Central memory CD8-positive, alpha-beta T cell (primary cell): ENCODE measurements at places on chromosomes 16 and 17.

- H3K4me3 ChIP-seq: no peak overlapping the region
- H3K36me3 ChIP-seq: no peaks in the 10 kb centered on the region
- no peak overlapping the region for H3K27ac ChIP-seq
- H3K4me1 ChIP-seq: no peaks in the 10 kb centered on the region
- DNase-seq: no peak
These were observed 6.5 kb downstream of the SLC5A11 start for GRCh38 chr16:24852281-24852721.

GRCh38 chr16:11181899-11182279 is 74.1 kb downstream of the SOCS1 start:
- no peak for DNase-seq
- no peak overlapping the region for H3K27ac ChIP-seq
- H3K4me3 ChIP-seq: no peak overlapping the region
- H3K27me3 ChIP-seq: no peaks in the 10 kb centered on the region

DNA sequence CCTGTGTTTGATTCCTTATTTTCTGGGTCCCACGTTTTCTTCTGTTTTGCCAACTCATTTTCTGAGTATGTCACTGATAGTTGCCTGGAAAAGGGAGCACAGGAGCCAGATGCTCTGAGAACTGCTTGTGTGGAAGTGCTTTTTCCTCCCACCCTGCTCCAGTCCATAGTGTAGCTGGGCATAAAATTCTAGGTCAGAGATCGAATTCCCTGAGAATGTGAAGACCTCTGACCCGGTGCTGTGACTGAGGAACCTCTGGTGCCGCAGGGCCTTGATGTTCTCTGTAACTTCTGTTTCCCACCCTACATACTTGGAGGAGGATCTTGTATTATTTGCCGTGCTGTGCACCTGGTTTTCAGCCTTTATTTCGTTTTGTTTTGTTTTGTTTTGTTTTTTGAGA is 19.5 kb upstream of the CAPN15 start:
- no peak overlapping the region for H3K27ac ChIP-seq
- no peaks in the 10 kb centered on the region for H3K27me3 ChIP-seq
- DNase-seq: no peak
- no peak overlapping the region for H3K4me3 ChIP-seq

DNA sequence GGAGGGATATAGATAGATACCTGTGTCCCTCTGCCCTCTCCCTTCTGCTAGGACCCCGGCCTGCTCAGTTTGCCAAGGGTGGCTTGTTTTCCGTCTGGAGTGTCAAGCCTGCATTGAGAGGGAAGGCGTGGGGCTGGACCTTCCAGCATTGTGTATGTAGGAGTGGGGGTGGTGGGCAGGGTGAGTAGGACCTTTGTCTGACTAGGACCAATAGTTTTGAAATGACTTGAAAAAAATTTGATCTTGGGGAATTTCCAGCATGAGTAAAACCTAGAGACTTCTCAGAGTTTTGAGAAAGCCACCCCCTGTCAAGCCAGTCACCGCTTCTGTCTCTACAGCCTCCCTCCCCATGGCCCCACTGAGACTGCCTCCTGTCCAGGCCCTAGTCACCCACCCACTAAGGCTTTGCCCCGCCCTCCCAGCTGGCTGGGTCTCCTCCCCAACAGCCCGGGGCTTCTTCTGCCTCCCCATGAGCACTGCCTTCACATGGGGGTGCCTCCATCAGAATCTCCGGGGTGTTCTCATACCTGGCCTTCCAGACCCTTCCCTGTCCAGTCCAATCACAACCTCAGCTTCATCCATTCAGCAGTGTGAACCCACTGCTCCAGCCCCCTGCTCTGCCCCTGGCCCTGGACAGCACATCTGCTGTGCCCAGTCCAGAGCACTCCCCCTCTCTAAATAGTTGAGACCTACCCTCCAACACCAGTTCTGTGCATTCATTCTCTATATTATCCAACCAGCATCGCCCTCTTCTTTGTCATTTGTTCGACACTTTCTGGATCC is 207.0 kb downstream of the MSI2 start:
- H3K4me3 ChIP-seq: no peak overlapping the region
- no peaks in the 10 kb centered on the region for H3K27me3 ChIP-seq
- no peak for DNase-seq
- H3K36me3 ChIP-seq: no peaks in the 10 kb centered on the region
- peaks cover 51% of the 10 kb centered on the region for H3K4me1 ChIP-seq

GRCh38 chr16:28935346-28935745 is 3.6 kb downstream of the CD19 start:
- peaks cover 9% of the 10 kb centered on the region for H3K36me3 ChIP-seq
- no peaks in the 10 kb centered on the region for H3K27me3 ChIP-seq
- no peak overlapping the region for H3K27ac ChIP-seq
- H3K4me1 ChIP-seq: peaks cover 24% of the 10 kb centered on the region

- peaks cover 36% of the 10 kb centered on the region for H3K36me3 ChIP-seq
- H3K4me1 ChIP-seq: peaks cover 9% of the 10 kb centered on the region
- H3K27me3 ChIP-seq: no peaks in the 10 kb centered on the region
- DNase-seq: no peak
- H3K4me3 ChIP-seq: no peak overlapping the region
These were observed 48.3 kb downstream of the WDR45B start for GRCh38 chr17:82599674-82600661.

- H3K27ac ChIP-seq: no peak overlapping the region
- H3K36me3 ChIP-seq: no peaks in the 10 kb centered on the region
- no peak overlapping the region for H3K4me3 ChIP-seq
- H3K27me3 ChIP-seq: peaks cover 36% of the 10 kb centered on the region
These were observed 218.5 kb upstream of the RPL38 start for GRCh38 chr17:73984941-73985340.

- no peak for DNase-seq
- peaks cover 24% of the 10 kb centered on the region for H3K27me3 ChIP-seq
- H3K27ac ChIP-seq: no peak overlapping the region
- peaks cover 11% of the 10 kb centered on the region for H3K4me1 ChIP-seq
These were observed 67.3 kb downstream of the SCNN1B start for GRCh38 chr16:23369416-23369815.

DNA sequence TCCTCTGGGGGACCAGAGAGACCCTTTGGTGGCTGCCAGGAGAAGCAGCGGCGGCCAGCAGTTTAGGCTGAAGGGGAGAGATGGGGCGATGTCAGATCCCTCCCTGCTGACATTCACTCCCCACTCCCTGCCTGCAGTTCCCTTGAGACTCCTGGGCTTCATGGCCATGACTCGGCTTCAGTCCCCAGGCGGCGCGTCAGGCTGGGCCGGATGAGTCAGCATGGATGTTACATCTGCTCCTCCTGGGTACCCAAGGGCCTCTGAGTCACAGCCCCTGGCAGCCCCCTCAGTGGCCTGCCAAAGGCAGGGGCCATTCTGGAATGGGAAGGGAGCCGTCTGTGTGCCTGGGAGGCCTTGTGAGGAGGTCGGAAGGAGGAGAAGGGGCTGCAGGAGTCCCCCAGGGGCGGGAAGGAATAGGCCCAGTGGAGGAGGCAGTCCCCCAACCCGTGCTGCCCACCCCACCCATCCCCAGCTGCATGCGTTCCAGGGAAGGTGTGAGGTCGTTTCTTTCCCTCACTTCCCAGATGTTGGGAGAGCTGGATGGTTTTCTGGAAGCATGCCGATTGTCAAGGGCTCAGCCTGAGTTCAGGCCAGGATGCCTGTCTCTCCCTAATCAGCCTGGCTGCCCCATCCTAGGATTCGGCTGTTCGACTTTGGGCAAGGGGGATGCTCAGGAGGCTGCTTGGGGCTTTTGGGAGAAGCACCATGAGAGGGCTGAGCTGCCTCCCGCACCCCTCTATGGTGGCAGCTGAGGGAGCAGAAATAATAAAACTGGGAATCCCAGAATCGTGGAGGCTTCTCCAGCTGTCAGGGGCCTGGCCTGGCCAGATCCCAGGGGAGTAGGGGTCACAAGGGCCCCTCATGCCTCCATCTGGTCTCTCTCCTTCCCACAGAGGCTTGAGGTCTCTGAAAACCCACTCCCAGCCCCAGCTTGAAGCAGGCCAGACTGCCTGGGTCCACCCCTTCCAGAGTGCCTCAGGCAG is 9.7 kb downstream of the RHBDL3 start:
- H3K4me3 ChIP-seq: no peak overlapping the region
- H3K36me3 ChIP-seq: peaks cover 2% of the 10 kb centered on the region
- no peaks in the 10 kb centered on the region for H3K4me1 ChIP-seq
- no peak overlapping the region for H3K27ac ChIP-seq
- H3K27me3 ChIP-seq: peaks cover 35% of the 10 kb centered on the region
- no peak for DNase-seq

GRCh38 chr17:63419949-63420867 is 25.9 kb downstream of the CYB561 start:
- DNase-seq: no peak
- no peak overlapping the region for H3K4me3 ChIP-seq
- H3K36me3 ChIP-seq: peaks cover 2% of the 10 kb centered on the region
- peaks cover 9% of the 10 kb centered on the region for H3K4me1 ChIP-seq
- H3K27me3 ChIP-seq: no peaks in the 10 kb centered on the region

- DNase-seq: peak; percentile 24
- H3K27ac ChIP-seq: peak within 1 kb of the TSS; percentile 76
- peaks cover 16% of the 10 kb centered on the region for H3K4me1 ChIP-seq
- H3K4me3 ChIP-seq: peak within 1 kb of the TSS; percentile 82
- H3K36me3 ChIP-seq: no peaks in the 10 kb centered on the region
- H3K27me3 ChIP-seq: peaks cover 29% of the 10 kb centered on the region
These were observed at the start of gene MPP2 for GRCh38 chr17:43907425-43907981. MPP2 (minus strand) TSS chr17:43907536; CDS start chr17:43904460, 3,076 bp downstream.

DNA sequence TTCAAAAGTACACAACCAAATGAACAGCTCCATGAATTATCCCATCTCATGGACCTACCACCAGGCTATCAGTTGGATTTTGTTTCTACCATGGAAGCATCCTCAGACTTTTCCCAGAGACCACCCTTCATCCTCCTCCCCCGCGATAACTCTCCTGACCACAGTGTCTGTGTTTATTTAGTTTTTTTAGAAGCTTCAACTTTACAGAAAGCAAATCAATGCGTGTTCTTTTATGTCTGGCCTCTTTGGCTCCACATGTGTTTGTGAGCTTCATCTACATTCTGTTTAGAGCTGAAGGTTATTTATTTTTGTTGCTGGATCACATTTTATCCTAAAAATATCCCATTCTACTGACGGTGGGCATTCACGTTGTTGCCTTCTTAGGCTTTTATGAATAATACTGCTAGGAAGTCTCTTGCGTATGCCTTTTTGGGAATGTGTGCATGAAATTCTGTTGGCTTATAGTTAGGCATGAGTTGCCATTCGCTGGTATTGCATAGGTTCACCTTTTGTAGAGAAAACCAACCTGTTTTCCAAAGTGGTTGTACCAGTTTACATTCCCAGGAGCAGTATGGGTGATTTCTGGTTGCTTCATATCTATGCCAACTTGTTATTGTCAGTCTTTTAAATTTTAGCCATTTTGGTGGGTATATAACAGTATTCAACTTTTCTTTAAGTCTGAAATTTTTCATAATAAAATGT is 83.0 kb downstream of the CMIP start:
- H3K27me3 ChIP-seq: no peaks in the 10 kb centered on the region
- peak overlapping the region; percentile 96 for H3K27ac ChIP-seq
- no peak for DNase-seq
- peaks cover 24% of the 10 kb centered on the region for H3K36me3 ChIP-seq
- H3K4me1 ChIP-seq: peaks cover 68% of the 10 kb centered on the region
- H3K4me3 ChIP-seq: peak overlapping the region; percentile 60

DNA sequence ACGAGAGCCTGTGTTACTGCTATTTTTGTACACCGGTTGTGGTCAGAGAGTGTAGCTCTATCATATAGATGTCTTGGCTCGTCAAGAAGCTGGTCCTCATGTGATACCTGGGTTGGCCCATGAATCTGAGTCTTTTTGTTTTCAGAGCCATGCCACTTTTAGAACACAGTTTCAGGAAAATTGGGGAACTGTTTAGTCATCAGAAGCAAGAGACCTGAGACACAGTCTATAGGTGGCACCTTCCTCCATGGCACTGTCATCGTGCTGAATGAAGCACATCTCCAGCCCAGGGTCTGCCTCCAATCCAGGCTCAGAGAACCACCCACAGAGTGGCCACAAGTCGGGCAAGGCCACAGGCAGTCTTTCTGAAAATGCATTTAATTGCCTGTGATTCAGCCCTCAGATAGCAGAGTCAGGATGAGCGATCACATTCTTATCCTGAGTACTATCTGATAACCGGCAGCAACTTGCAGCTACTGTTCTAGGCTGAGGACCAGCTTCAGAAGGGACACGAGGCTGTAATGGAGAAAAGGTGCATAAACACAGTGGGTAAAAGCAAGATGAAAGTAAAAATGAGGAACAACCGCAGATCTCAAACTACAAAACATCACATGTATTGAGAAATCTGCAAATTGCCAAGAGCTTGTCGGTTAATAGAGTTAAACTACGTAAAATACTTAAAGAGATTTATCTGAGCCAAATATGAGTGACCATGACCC is 14.2 kb upstream of the HAPSTR1 start:
- no peak overlapping the region for H3K27ac ChIP-seq
- H3K36me3 ChIP-seq: peaks cover under 1% of the 10 kb centered on the region
- H3K4me3 ChIP-seq: no peak overlapping the region
- H3K4me1 ChIP-seq: peaks cover 9% of the 10 kb centered on the region

DNA sequence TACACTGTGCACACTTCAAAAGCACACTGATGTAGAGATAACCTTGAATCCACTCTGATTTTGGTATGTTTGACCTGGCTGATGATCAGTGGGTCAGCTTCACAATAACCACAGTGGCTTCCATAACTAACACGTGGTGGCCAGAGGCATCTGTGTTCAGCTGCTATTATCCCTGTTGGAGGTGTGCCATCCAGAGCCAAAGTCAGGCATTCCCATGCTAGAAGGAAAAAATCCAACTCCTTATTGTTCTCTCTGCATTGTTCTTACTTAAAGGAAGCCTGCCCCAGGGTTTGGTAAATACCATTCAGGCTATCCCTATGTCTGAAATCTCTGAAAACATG is 127.3 kb upstream of the MON1B start:
- no peaks in the 10 kb centered on the region for H3K36me3 ChIP-seq
- H3K4me1 ChIP-seq: no peaks in the 10 kb centered on the region

GRCh38 chr16:4361033-4361943 is 10.2 kb upstream of the PAM16 start:
- H3K27ac ChIP-seq: no peak overlapping the region
- peaks cover 50% of the 10 kb centered on the region for H3K36me3 ChIP-seq
- H3K27me3 ChIP-seq: no peaks in the 10 kb centered on the region
- DNase-seq: no peak

DNA sequence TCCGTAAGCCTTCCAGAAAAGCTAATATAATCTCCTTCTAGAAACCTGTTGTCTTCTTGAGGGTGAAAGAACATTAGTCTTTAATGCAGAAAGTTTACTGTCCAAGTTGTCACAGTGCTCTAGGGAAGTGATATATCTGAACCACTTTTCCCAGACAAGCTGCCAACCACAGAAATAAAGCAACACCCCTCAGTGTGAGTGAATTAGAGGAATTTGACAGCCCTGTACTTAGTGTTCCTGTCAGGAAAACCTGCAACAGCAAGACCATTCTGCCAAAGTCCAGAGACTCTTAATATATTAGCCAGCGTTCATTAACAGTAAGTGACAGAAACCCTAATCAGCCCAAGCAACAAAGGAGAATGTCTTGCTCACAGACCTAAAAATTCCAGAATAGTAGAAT is 137.7 kb downstream of the KATNIP start:
- no peaks in the 10 kb centered on the region for H3K27me3 ChIP-seq
- H3K36me3 ChIP-seq: no peaks in the 10 kb centered on the region
- no peak overlapping the region for H3K27ac ChIP-seq
- no peak for DNase-seq

GRCh38 chr17:62388856-62389255 is 8.5 kb downstream of the EFCAB3 start:
- H3K4me3 ChIP-seq: no peak overlapping the region
- H3K27ac ChIP-seq: no peak overlapping the region
- H3K4me1 ChIP-seq: no peaks in the 10 kb centered on the region
- no peak for DNase-seq
- H3K36me3 ChIP-seq: no peaks in the 10 kb centered on the region

- H3K36me3 ChIP-seq: no peaks in the 10 kb centered on the region
- DNase-seq: no peak
- H3K4me3 ChIP-seq: no peak overlapping the region
- no peak overlapping the region for H3K27ac ChIP-seq
- no peaks in the 10 kb centered on the region for H3K27me3 ChIP-seq
These were observed 15.0 kb downstream of the CAVIN1 start for GRCh38 chr17:42408061-42408460.
